ENCODE measurements at places on chromosomes 1 and 21. TPM values are rescaled to one million over a fixed set of nuclear protein-coding genes. Genes with fewer than 3 reads are reported as not detected.

LRP8 gene
- 223 TPM for total RNA-seq

CFAP74 gene
- total RNA-seq, result 16.4 TPM

PADI4 gene
- 0.16 TPM for total RNA-seq

GRCh38 chr1:21072721-21073120 lies 104.0 kb downstream of the EIF4G3 start:
- no peak overlapping the region for H3K27ac ChIP-seq
- no peak for DNase-seq
- no peaks in the 10 kb centered on the region for H3K27me3 ChIP-seq
- no peaks in the 10 kb centered on the region for H3K4me1 ChIP-seq
- no peaks in the 10 kb centered on the region for H3K36me3 ChIP-seq

GRCh38 chr1:157403203-157403602 lies 149.1 kb downstream of the FCRL5 start:
- no peak overlapping the region for H3K27ac ChIP-seq
- no peak for DNase-seq
- H3K4me3 ChIP-seq, result no peak overlapping the region
- H3K27me3 ChIP-seq, result no peaks in the 10 kb centered on the region

GRCh38 chr1:15620155-15620545 lies 2.9 kb downstream of the DDI2 start:
- H3K36me3 ChIP-seq, result no peaks in the 10 kb centered on the region
- DNase-seq, result no peak
- H3K4me1 ChIP-seq, result peaks cover 18% of the 10 kb centered on the region
- H3K27me3 ChIP-seq, result no peaks in the 10 kb centered on the region
- no peak overlapping the region for H3K4me3 ChIP-seq
- H3K27ac ChIP-seq, result no peak overlapping the region

DNA sequence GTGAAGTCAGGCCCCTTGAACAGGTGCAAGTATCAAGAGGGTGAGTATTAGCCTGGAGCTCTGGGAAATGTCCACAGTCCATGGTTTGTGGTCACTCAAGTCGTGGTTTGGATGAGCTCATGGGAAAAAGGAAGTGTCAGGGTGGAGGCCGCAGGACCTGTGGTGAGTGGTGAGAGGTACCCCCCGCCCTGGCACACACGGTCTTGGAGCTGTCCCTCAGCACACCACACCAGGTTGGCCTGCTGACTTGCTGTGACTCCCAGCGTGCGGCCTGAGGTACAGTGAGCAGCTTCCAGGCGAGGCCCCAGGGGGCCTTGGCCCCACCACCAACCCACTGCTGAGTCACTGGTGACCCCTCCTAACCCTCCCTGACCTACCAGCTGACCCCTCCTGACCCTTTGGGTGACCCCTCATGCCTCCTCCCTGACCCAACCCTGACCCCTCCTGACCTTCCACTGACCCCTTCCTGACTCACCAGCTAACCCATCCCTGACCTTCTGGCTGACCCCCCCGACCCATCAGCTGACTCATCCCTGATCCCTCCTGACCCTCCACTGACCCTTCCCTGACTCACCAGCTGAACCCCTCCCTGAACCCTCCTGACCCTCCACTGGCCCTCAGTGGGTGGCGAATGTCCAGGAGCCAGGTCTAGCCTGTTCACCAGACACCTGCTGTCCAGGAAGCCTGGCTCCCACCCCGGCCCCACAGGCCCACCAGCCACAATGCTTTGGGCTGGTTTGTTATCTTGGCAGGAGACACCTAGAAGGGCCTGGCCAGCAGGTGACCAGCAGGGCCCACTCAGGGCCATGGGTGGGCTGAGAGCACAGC lies 34.8 kb upstream of the RNF187 start:
- H3K4me3 ChIP-seq, result no peak overlapping the region
- no peak overlapping the region for H3K27ac ChIP-seq
- no peaks in the 10 kb centered on the region for H3K36me3 ChIP-seq
- DNase-seq, result no peak
- no peaks in the 10 kb centered on the region for H3K27me3 ChIP-seq

GRCh38 chr21:27363719-27364477 lies 397.0 kb upstream of the ADAMTS5 start:
- no peak for DNase-seq
- H3K4me1 ChIP-seq, result no peaks in the 10 kb centered on the region
- H3K27ac ChIP-seq, result no peak overlapping the region
- no peak overlapping the region for H3K4me3 ChIP-seq

- no peak overlapping the region for H3K27ac ChIP-seq
- no peaks in the 10 kb centered on the region for H3K36me3 ChIP-seq
- no peaks in the 10 kb centered on the region for H3K4me1 ChIP-seq
- no peak for DNase-seq
- H3K4me3 ChIP-seq, result no peak overlapping the region
These were observed 36.6 kb downstream of the DEGS1 start for GRCh38 chr1:224219612-224220059.

DNA sequence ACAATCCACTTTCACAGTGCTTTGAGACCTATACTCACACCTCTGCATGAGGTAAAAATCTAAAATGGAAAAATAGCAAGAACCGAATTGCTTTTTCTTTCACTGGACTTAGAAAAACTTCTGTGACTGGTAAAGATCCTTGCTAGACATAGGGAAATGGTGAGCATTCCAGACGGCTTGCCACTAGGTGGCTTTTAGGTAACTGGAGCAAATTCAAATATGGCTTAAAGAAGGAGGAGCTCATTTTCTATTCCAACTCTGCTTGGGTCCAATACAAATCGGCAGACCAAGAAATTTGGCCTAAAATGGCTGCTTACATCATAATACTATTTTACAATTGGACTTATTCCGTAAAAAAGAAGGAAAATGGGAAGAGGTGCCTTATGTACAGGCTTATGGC lies 977.9 kb downstream of the ADGRL2 start:
- DNase-seq, result peak; percentile 35
- H3K4me1 ChIP-seq, result no peaks in the 10 kb centered on the region
- H3K27me3 ChIP-seq, result no peaks in the 10 kb centered on the region
- no peaks in the 10 kb centered on the region for H3K36me3 ChIP-seq

GRCh38 chr1:101144671-101145448 lies 92.0 kb upstream of the S1PR1 start:
- H3K4me1 ChIP-seq, result no peaks in the 10 kb centered on the region
- no peaks in the 10 kb centered on the region for H3K27me3 ChIP-seq

- H3K27ac ChIP-seq, result no peak overlapping the region
- no peaks in the 10 kb centered on the region for H3K27me3 ChIP-seq
- no peaks in the 10 kb centered on the region for H3K36me3 ChIP-seq
These were observed 19.9 kb upstream of the KCNA10 start for GRCh38 chr1:110538921-110539320.

- DNase-seq, result no peak
- no peaks in the 10 kb centered on the region for H3K36me3 ChIP-seq
- no peak overlapping the region for H3K27ac ChIP-seq
- H3K4me3 ChIP-seq, result no peak overlapping the region
These were observed 46.9 kb upstream of the PRRC2C start for GRCh38 chr1:171438441-171438840.

DNA sequence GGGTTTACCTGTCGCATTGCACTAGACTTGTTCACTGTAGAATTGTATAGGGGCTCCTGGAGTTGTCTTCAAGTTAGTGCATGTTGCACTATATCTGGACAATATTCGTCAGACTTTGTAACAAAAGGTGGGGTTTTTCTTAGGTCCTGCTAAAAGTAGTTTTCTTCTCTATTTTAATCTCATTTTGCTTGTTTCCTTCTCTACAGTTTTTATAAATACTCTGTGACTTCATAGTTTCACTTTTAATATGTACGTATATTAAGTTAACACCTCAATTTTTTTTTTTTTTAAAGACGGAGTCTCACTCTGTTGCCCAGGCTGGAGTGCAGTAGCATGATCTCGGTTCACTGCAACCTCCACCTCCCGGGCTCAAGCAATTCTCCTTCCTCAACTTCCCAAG lies 26.5 kb upstream of the MRPS6 start:
- H3K4me1 ChIP-seq, result no peaks in the 10 kb centered on the region
- DNase-seq, result no peak
- H3K4me3 ChIP-seq, result no peak overlapping the region
- H3K27me3 ChIP-seq, result no peaks in the 10 kb centered on the region
- no peak overlapping the region for H3K27ac ChIP-seq
- no peaks in the 10 kb centered on the region for H3K36me3 ChIP-seq

DNA sequence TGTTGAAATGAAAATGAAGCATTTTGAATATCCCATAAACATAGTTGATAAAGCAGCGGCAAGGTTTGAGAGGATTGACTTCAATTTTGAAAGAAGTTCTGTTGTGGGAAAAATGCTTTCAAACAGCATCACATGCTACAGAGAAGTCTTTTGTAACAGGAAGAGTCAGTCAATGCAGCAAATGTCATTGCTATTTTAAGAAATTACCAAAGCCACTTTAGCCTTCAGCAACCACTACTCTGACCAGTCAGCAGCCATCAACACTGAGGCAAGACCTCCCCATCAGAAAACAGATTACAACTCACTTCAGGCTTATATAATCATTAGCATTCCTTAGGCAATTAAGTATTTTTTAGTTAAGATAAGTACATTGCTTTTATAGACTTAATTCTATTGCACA lies 33.8 kb upstream of the FCRL3 start:
- no peaks in the 10 kb centered on the region for H3K27me3 ChIP-seq
- no peak for DNase-seq
- no peaks in the 10 kb centered on the region for H3K36me3 ChIP-seq
- H3K4me1 ChIP-seq, result no peaks in the 10 kb centered on the region
- no peak overlapping the region for H3K4me3 ChIP-seq
- no peak overlapping the region for H3K27ac ChIP-seq

- H3K27me3 ChIP-seq, result no peaks in the 10 kb centered on the region
- no peaks in the 10 kb centered on the region for H3K36me3 ChIP-seq
- peak; percentile 12 for DNase-seq
These were observed 6.5 kb upstream of the FTCD start for GRCh38 chr21:46161633-46162592.

- no peak within 1 kb of the TSS for H3K4me3 ChIP-seq
- H3K27ac ChIP-seq, result no peak within 1 kb of the TSS
- DNase-seq, result no peak
- H3K27me3 ChIP-seq, result no peaks in the 10 kb centered on the region
- no peaks in the 10 kb centered on the region for H3K36me3 ChIP-seq
These were observed at the start of gene TNFRSF9 for GRCh38 chr1:7940745-7941436. Gene TNFRSF9 (minus strand): TSS chr1:7940839. CDS start chr1:7939994, 845 bp downstream.

DNA sequence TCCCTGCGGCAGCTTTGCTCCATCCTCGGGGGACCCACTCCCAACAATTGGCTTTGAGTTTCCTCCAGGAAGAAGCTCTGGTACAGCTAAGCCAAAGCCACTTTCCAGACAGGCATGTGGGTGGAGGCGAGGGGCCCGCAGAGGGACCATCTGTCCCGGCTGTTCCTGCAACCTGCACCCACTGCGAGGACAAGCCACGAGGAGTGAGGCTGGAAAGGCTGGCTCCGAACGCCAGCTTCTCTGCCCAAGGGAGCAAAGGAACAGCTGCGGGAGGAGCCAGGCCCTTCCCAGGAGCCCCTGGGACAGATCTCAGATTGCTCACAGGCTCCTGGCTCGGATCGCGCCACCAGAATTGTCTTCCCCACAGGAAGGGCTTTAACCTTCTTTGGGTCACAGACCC lies 28.3 kb upstream of the PEF1 start:
- DNase-seq, result no peak
- no peaks in the 10 kb centered on the region for H3K36me3 ChIP-seq
- no peak overlapping the region for H3K27ac ChIP-seq
- H3K4me3 ChIP-seq, result no peak overlapping the region
- H3K27me3 ChIP-seq, result no peaks in the 10 kb centered on the region

DNA sequence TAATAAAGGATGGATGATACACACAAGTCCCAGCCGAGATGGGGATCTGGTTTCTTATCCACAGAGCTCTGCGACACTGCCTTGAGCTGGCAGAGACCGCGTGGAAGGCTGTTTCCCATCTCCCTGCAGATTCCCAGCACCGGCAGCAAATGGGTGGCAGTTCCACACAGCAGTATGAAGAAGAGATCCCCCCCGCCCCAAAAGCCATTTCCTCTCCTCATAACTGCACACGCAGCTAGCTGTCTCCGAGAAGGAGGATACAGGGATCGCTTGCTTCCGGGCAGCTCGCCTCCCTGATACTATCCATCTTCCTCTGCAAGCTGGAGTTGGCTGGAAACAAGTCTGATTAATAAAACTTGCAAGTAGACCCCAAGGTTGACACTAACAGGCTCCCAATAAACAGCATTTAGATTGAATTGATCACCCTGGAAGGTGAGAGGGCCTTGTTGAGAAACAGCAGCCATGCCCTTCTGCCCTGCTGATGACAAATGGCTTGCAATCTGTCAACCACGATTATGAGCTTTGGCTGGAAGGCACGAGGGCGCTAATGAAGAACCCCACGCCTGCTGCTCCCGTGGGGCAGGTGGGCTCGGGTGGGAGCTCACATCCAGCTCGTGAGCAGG lies 642.3 kb downstream of the AJAP1 start:
- no peaks in the 10 kb centered on the region for H3K27me3 ChIP-seq
- no peaks in the 10 kb centered on the region for H3K4me1 ChIP-seq
- H3K4me3 ChIP-seq, result no peak overlapping the region
- no peak overlapping the region for H3K27ac ChIP-seq
- no peaks in the 10 kb centered on the region for H3K36me3 ChIP-seq

DNA sequence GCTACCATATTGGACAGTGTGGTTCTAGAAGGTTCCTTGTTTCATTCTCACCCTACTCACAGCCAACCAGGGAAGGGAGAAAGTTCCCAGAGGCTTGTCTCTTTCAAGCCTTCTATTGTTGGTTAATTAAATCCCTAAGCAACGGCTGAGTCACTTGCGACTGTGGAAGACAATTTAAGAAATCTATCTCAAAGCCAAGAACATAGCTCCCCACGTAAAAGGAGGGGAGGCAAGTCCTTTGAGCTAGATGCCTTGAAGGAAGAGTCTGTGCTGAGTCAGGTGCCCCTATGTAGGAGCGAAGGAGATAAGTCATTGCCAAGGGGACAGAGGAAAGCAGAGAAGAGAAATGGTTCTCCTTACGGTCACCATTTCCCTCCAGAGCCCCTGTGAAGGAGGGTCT lies 79.4 kb upstream of the PPP2R5A start:
- H3K36me3 ChIP-seq, result no peaks in the 10 kb centered on the region
- no peaks in the 10 kb centered on the region for H3K27me3 ChIP-seq
- H3K4me3 ChIP-seq, result no peak overlapping the region
- H3K27ac ChIP-seq, result no peak overlapping the region
- DNase-seq, result no peak
- H3K4me1 ChIP-seq, result no peaks in the 10 kb centered on the region

All from testis (tissue), 5 donors.